Esophagus muscularis mucosa (tissue), 4 donors: ENCODE measurements at places on chromosomes 3 and 15. TPM values are rescaled to one million over a fixed set of nuclear protein-coding genes. Genes with fewer than 3 reads are reported as not detected.

GRCh38 chr3:115040673-115041286 lies 106.3 kb downstream of the ZBTB20 start:
- no peaks in the 10 kb centered on the region for H3K36me3 ChIP-seq
- no peak overlapping the region for H3K27ac ChIP-seq
- no peak for DNase-seq
- no peak overlapping the region for H3K4me3 ChIP-seq
- H3K27me3 ChIP-seq: no peaks in the 10 kb centered on the region

DNA sequence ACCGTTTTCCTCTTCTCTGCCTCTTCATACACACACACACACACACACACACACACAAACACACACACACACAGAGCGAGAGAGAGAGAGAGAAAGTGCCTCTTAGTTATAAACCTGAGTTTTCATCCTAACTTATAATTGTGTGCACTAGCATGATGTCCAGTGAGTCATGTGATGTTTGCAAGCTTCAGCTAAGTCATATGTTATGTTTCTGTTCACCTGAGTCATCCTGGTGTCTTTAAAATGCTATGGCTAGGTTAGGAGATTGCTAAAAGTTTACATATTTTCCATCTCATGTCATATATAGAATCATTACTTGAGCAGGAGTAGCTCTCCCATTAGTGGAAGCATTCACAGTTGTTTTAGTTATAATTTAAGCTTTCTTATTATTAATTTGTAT lies 155.8 kb downstream of the EPHA6 start:
- no peak overlapping the region for H3K27ac ChIP-seq
- no peak for DNase-seq
- no peaks in the 10 kb centered on the region for H3K36me3 ChIP-seq
- H3K27me3 ChIP-seq: no peaks in the 10 kb centered on the region
- H3K4me1 ChIP-seq: no peaks in the 10 kb centered on the region

GRCh38 chr15:74443100-74443909 lies 9.5 kb upstream of the SEMA7A start:
- H3K27ac ChIP-seq: no peak overlapping the region
- no peak for DNase-seq
- no peaks in the 10 kb centered on the region for H3K27me3 ChIP-seq
- peaks cover 11% of the 10 kb centered on the region for H3K4me1 ChIP-seq
- H3K36me3 ChIP-seq: peaks cover 25% of the 10 kb centered on the region
- H3K4me3 ChIP-seq: no peak overlapping the region

DNA sequence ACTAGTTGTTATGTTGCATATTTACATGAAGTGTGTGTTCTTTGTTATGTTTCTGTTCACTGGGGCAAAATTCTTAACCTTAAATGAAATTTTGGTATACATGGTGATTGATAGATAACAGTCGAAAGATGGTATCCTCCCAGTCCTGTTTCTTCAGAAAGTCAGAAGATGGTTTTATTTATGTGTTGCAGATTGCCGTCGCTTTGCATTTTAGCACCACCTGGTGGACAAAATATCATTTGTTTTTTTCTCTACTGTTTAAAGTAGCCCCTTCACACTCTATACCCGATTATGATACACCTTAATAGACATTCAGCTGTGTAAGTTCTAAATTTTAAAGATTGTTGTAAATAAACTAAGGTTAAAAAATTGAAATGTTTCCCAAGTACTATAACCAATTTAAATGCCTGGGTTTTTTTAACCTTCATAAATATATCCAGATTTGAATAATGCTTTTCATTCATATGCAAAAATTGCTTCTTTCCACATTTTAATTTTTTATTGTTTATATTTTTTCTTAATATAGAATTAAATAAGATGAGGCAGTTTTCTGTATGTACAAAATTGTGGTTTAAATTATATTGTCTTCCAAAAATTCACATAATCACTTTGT lies 152.2 kb downstream of the ALCAM start:
- H3K27ac ChIP-seq: no peak overlapping the region
- no peak for DNase-seq
- no peaks in the 10 kb centered on the region for H3K36me3 ChIP-seq
- no peaks in the 10 kb centered on the region for H3K4me1 ChIP-seq
- H3K4me3 ChIP-seq: no peak overlapping the region

The GOLGA6A gene
- total RNA-seq: not detected

The SPTBN5 gene
- 0.26 TPM for total RNA-seq

The DMXL2 gene
- 18.8 TPM for total RNA-seq
